ENCODE measurements at places on chromosomes 13 and 19.

- DNase-seq = no peak
Measured at GRCh38 chr13:95067303-95067702, 233.9 kb downstream of the ABCC4 start.

- no peak for DNase-seq
Measured at GRCh38 chr19:57850553-57851017, 926 bp downstream of the ZNF587 start.

DNA sequence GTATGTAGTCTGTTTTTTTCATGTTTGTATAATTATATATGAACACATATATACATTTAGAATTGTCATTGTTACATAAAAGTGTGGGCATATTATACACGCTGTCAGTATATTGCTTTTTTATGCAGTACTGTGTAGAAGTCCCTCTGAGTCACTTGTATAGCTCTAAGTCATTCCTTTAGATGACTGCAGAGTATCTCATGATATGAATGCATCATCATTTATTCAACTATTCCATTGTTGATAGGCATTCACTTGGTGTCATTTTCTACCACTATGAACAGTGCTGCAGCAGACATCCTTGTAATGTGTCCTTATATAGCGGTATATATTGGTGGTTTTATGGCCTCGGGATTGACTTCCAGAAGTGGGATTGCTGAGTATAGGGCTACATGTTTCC lies 15.3 kb downstream of the RFXAP start:
- DNase-seq = no peak

- DNase-seq = no peak
Measured at GRCh38 chr19:10625762-10626138, 397 bp downstream of the SLC44A2 start.

DNA sequence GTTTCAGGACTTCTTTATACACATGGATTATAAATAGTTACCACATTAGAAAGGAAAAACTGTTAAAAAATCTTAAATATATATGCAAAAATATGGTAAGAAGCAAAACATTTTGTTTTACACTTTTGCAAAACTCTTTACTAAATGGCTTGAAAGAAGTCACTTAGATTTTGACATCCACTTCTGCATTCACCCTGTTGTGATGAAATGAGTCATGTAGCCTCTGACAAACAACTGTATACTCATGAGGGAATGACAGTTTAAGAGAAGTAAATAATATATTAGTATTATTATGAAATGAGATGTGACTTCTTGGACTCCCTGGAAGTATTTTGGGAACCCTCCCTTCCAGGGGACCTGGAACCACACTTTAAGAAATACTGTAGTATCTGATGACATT lies 275.6 kb downstream of the DACH1 start:
- DNase-seq = no peak

DNA sequence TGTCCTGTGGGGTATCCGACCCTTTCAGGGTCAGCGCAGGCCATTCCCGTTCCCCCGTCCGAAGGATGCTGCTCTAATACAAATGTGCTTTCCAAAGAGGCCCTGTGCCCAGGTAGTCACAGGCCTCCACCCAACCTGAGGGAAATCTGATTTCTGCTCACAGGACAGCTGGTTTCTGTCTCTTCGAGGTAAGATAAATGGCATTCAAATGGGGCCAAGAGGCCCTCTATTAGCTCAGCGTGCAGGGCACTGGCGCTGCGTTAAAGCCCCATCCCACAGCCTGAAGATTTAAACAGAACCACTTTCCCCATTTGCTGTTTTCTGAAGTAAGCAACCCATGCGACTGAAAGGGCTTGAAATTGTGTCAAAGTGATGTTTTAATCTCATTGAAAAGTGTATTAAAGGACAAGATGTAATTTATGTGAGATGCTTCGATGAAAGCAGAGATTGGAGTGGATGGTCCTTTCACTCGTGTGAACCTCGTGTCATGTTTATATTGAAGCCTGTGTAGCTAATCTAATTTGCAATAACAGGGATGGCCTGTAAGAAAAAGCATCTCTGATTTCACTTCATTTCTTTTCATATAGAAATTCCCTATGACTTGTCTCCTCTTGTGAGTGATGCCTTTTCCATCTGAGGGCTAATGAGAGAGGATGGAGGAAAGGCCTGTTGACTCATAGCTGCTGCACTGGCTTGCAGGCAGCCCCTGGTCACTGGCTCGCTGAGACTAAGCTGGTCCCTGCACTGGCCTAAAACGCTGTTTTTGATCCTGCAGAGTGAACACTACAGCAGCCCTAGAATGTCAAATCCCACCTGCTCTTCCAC lies 7.3 kb upstream of the SOX1 start:
- DNase-seq = no peak

- no peak for DNase-seq
Measured at GRCh38 chr19:51926426-51926783, 867 bp upstream of the ZNF613 start.

- no peak for DNase-seq
Measured at GRCh38 chr19:38656171-38656981, 8.9 kb downstream of the ACTN4 start.

GRCh38 chr19:16612636-16613035 lies 15.4 kb downstream of the MED26 start:
- no peak for DNase-seq
